ENCODE measurements at places on chromosomes 2 and 18.

- DNase-seq = no peak
Measured at GRCh38 chr2:241031436-241032165, 33.2 kb downstream of the SNED1 start.

DNA sequence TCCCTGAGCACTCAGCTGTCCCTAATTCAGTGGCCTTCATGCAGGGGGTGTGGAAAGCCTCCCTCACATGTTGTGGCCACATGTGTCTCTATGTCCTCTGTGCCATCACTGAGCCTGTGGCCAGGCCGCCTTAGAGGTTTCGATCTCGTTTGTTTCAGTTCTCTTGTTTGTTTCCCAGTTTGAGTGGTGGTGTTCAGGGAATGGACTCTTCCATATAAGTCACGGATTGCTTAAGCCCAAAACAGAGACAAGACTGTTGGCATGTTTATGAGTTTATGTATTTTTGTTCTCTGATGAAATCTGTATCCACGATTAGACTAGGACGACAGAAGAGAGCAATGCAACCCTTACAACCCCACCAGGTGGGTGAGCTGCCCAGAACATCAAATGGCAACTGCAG lies 134.5 kb downstream of the CCBE1 start:
- DNase-seq = no peak

DNA sequence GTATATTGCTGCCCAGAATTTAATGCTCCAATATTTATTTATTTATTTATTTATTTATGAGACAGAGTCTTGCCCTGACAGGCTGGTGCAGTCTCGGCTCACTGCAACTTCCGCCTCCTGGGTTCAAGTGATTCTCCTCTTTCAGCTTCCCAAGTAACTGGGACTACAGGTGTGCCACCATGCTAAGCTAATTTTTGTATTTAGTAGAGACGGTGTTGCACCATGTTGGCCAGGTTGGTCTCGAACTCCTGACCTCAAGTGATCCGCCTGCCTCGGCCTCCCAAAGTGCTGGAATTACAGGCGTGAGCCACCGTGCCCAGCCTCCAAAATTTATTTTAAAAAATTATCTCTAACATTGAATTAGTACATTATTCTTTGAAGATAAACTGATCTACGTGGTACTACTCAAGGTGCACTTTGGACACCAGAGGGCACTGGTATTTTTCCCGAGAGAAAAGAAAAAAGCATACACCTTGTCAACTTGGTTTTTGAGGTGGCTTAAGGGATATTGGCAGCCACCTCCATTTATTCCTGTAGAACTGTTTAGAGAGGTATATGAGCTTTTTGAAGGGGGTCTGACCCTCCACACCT lies 1.4 kb upstream of the IDH1 start:
- DNase-seq = no peak

GRCh38 chr18:42969366-42969765 lies 146.1 kb downstream of the RIT2 start:
- no peak for DNase-seq

GRCh38 chr2:148917431-148917830 lies 42.4 kb downstream of the KIF5C start:
- DNase-seq = no peak

All from KG1 (cell line).